ENCODE measurements at places on chromosomes 5 and 9.

GRCh38 chr9:88803546-88804253, 187.6 kb upstream of the S1PR3 start:
- no peak for DNase-seq

GRCh38 chr9:126157826-126158587, 168.6 kb upstream of the MVB12B start:
- DNase-seq, result no peak

DNA sequence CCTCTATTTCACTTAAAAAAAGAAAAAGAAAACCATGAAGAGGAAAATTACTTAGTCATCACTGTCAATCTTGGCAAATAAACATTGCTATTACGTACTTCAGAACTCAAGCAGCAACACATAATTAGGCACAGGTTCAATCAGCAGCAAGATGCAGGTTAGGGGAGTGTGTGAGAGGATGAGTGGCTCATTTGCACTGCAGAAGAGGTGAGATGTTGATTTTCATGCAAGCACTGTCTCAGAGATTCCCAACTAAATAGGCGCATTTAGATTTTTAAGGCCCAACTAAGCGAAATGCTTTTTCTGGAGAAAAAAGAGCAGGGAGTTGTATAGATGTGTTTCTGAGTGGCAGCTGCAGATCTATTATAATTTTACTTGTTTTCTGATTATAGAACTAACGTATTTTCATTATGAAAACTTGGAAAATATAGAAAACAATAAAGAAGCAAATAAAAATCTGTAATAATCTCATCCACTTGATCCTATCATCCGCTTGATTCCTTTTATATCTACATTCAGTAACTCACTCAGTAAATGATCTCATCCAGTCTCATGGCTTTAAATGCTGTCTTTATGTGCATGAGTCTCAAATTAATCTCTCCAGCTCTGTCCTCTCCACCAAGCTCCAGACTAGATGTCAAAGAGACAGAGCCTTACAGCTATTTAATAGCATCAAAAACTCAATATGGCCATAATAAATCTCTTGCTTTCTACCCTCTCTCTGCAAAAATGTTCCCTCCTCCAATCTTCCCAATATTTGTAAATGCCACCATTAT, 162.5 kb downstream of the ZNF462 start:
- DNase-seq, result no peak

- DNase-seq, result no peak
These were observed 2.6 kb upstream of the NFIL3 start for GRCh38 chr9:91426123-91426745.
